ENCODE measurements at places on chromosomes 11 and 22.

DNA sequence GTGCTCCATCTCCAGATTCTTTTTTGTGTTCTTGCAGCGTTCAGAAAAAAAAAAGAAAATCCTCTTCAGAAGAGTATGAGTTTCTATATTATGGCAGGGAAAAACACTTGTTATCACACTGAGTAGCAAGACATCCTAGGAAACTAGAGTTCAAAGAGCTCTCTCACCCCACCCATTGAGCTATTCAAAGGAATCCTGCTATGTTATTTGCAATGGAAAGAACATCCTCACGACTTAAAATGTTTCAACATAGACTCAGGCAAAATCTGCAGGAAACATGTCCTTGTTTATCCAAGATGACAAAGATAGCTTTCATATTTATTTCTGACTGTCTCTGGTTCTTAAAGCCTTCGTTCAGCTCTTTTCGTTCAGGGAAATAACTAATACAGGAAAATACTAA, 331.6 kb upstream of the ANO5 start:
- no peak for DNase-seq

DNA sequence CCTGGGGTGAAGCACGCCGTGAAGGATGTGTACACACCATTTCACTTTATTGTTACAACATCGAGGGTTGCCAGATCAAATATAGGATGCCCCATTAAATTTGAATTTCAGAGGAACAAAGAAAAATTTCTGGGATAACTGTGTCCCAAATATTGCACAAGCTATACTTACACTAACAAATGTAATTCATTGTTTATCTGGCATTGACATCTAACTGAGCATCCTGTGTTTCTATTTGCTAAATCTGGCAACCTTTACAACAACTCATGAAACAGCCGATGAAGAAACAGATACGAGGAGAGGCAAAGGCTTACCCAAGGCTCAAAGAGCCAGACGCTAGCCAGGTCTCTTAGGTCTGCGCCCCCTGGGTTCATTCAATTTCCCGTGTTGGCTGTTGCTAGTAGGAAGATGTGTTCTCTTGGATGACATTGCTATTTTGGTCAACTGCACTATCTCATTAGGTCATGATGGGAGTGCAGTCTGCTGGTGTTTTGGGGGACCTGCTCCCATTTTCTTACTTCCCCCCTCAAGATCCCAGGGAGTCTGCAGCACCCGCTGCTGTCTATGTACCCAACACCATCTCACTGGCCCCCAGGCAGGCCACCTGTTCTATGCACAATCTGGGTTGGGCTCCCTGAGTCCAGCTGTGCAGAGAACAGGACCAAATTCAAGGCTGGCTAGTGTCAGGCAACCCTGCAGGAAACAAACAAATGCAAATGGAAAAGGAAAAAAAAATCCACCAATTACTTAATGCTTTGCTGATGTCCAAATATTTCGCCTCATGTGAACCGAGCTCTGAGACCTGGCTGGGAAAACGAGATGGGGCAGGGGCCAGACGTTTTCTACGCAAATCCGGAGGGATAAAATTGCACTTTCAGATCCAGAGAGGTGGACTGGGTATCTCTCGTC, 560.9 kb downstream of the MIAT start:
- peak; percentile 27 for DNase-seq

GRCh38 chr11:132335311-132335710, 964.9 kb downstream of the NTM start:
- no peak for DNase-seq

DNA sequence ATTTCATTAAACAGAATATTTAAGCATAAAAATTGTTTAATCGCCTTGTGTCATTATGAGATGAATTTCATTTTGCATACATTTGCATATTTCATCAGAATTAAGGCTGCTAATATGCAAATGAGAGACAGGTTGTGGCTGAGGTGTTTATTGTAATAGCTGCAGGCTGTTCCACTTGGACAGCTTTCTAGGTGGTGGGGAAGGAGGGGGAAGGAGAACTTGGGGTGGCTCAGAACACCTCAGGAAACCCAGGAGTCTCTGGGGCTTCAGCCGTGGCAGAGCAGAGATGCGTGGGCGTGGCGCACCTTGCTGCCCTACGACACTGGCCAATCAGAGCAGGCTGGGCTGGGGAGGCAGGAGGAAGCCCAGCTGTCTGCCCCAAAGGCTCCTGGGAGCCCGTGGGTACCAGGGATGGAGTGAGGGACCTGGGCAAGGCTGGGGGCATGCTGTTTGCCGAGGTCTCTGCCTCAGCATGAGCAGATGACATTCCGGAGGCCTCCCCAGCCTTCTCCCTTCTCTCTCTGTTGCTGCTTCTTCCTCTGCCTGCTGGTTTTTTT, 542.9 kb downstream of the MN1 start:
- peak; percentile 37 for DNase-seq

GRCh38 chr11:63574856-63575602, 11.8 kb upstream of the PLAAT2 start:
- DNase-seq, result no peak

GRCh38 chr11:113363996-113364641, 23.5 kb upstream of the ANKK1 start:
- no peak for DNase-seq

All from DMS153 (cell line).